ENCODE measurements at places on chromosomes 16 and 17.

- DNase-seq: no peak
Observed at GRCh38 chr16:89507214-89507833, 879 bp upstream of the SPG7 start.

DNA sequence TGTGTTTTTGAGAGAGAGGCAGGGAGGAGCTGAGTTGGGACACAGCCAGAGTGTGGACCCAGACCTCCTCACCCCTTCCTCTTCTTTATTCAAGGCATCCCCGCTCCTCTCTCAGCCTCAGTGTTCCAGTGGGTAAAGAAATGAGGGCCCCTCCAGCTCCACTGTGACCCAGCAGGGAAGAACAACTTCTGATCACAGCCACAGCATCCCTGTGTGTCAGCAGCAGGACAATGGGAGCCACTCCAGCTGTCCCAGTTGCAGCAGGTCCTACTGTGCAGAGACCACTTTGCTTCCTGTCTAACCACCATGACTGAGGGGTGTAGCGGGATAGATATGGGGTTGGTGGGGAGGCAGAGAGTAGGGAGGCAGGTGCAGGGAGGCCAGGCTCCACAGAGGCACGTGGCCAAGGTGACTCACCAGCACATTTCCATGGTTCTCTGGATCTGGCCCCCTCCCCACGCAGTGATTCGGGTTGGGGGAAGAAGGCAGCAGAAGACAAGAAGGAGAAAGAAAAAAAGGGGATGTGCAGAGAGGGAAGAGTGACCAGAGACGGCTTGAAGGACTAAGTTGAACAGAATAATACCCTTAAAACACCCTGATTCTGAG, 24.5 kb downstream of the PIK3R5 start:
- DNase-seq: no peak

DNA sequence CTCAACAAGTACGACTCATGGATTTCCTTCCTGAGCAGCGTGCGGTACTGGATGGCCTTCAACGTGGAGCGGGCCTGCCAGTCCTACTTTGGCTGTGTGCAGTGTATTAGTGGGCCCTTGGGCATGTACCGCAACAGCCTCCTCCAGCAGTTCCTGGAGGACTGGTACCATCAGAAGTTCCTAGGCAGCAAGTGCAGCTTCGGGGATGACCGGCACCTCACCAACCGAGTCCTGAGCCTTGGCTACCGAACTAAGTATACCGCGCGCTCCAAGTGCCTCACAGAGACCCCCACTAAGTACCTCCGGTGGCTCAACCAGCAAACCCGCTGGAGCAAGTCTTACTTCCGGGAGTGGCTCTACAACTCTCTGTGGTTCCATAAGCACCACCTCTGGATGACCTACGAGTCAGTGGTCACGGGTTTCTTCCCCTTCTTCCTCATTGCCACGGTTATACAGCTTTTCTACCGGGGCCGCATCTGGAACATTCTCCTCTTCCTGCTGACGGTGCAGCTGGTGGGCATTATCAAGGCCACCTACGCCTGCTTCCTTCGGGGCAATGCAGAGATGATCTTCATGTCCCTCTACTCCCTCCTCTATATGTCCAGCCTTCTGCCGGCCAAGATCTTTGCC, 9.0 kb downstream of the HAS3 start:
- no peak for DNase-seq

DNA sequence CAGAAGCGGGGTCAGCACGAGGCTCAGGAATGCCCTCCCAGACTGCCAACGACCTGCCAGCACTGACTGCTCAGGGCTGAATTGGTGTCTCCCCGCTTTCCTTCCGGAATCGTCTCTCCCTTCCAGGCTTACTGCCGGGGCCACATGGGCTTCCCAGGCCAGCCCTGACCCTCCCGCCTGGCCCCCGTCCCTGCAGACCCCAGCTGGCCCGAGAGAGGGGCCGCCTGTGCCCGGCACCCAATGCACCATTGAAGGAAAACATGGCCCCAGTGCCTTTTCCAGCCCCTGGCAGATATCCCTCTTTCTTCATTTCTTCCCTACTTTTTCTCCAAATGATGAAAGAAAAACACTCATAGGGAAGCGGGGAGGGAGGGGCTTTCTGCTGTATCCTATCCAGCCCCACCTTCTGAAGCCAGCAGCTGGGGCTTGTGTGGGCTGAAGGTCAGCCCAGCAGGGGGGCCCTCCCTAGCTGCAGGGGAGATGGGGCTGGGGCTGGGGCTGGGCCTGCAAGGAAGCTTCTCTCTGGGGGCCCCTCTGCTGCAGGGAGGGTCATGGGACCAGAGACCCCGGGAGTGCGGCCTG, 25.9 kb downstream of the ZNF469 start:
- DNase-seq: no peak

DNA sequence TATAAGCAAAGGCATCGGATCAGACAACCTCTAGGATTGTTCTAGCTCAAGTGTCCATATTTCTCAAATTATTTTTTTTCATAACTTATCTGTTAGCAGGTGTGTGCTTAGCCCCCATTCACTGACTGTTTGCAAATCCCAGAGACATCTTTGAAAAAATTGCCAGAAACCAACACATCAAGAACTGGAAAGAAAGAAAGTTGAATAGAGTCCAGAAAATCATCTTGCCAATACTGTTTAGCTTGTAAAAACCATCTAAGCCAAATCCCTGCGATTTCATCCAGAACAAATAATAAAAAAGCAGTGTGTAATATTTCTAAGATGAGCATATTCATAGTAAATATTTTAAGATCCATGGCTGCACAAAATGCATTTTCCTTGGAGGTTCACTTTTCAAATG, 64.5 kb downstream of the WSCD1 start:
- no peak for DNase-seq

DNA sequence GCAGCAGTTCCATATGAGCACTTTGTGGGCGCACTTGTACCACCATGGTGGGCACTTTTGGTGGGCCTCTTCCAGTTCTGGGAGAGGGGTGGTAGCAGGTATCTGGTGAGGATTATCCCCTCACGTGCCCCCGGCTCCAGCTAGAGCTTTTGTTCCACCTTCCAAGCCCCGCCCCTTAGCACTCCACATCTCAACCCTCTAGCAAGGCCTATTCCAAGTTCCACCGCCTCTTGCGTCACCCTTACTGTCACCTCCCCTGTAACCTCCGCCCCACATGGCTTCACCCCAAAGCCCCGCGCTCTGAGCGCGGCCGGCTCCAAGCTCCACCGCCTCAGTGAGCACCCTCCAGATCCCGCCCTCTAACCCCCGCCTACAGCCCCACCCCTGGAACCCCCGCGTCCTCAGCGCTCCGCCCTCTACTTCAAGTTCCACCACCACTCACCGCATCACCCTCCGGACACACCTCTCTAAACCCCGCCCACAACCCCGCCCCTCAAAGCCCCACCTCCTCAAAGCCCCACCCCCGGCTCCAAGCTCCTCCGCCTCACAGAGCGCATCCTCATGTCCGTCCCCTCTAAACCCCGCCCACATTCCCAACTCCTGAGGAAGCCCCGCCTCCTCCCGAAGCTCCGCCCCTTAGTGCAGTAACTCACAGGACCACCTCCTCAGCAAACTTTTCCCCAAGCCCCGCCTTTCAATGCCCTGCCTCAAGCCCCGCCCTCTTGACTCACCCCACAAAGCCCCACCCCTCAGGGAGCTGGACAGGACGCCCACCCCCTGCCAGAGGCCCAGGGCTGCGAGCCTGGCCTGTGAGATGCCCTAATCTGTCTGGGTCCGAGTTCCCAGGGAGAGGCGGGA, 11.1 kb downstream of the SCN4A start:
- DNase-seq: peak; percentile 76

DNA sequence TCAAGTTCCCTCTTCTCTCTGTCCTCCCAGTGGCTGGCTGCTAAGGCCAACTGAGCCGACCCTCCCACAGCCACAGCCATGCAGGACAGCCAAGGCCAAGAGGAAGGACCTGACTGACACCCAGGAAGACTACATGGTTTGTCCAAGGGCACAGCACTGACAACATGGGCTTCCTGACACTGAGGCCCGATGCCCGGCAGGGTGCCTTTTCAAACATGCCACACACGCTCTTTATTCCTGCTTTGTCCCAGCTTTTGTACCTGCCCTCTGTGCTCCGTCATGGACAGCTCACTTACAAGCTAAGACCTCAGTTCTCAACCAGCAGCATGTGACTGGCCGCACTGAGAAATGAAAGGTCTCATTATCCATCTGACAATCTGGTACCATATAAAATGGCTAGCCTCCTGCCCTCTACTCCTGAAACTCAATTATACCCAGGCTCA, 45.8 kb downstream of the TEX2 start:
- DNase-seq: no peak

DNA sequence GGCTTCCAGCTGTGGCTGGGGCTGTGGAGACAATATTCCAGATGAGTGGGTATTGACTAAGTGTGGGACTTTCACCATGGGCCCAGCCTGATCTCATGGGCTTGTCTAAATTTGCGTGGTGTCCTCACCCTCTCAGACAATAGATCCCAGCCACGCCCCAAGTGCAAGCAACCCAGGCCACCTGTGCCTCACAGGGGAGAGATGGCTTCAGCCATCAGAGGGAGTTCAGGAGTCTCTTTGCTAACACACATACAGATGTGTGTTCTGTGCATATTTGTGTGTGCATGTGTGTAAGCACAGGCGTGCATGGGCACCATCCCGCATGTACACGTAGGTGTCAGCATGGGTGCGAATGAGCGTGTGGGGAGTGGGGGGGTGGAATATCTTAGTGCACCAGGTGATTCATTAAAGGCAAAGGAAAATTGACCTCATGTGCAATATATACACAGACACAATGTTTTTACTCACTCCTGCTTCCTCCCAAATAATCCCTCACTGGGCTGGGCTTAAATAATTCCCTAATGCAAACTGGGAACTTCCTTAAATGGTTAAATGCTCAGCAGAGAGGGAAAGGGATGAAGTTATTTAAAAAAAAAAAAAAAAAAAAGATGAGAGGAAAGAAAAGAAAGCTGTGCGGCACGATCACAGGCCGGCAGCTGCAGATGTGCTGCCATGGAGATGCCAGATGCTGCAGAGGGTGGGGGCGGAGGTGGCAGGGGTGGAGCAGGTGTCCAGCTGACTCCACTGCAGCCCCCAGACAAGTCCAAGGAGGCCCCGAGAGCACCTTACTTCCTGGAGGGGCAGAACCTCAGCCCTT, 24.0 kb upstream of the CDC42EP4 start:
- DNase-seq: no peak

DNA sequence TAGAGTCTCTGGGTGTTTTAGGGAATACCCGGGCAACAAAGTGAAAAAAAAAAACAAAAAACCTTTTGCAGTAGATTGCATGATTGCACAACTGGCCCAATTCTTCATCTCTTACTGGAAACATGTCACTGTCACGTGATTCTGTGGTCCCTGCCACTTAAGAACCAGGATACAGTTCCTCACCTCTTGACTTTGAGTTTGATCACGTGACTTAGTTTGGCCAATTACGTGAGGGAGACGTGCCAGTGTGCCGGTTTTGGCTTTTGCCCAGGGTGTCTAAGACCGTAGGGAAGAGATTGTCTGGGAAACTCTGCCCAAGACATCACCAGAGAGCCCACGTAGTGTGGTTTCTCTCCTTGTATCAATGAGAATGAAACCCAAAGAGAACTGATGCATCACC, 88.7 kb downstream of the GRIN2A start:
- DNase-seq: no peak

DNA sequence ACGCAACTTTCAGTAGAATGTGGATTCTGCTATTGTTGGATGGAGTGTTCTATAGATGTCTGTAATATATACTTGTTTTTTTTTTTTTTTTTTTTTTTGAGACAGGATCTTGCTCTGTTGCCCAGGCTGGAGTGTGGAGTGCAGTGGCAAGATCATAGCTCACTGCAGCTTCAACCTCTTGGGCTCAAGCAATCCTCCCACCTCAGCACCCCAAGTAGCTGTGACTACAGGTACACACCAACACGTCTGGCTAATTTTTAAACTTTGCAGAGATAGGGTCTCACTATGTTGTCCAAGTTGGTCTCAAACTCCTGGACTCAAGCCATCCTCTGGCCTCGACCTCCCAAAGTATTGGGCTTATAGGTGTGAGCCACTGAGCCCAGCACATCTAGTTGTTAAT, 27.2 kb upstream of the CCL22 start:
- DNase-seq: no peak

DNA sequence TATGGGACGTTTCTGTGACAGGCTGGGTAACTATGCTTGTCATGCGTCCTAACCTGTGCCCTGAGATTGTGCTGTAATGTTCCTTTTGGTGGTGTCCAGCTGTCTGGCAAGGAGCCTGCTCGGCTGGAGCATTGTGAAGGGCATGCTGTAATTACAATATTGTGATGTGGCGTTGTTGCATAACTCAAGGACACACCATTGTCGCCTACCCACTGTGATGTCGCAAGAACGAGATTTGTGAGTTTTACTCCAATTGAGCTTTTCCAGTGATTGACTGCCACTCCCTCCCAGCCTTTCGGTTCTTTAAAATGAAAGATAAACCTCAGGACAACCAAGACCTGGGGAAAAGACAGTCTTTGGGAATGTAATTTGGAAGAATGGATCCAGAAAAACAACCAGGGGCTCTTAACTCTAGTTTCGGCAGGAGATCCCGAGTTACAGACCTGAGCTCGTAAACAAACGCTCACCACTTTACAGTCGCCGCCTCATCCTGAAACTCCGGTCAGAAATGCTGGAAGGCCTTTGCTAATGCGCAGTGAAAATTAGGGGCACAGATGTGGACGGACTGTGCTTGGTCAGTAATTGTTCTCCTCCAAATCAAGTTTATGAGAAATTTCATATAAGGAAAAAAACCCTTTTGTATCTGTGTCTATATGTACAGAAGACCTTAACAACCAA, 1.3 kb downstream of the ZNF750 start:
- DNase-seq: no peak

- peak; percentile 90 for DNase-seq
Observed at GRCh38 chr17:81967533-81968395, 6.8 kb upstream of the NOTUM start.

DNA sequence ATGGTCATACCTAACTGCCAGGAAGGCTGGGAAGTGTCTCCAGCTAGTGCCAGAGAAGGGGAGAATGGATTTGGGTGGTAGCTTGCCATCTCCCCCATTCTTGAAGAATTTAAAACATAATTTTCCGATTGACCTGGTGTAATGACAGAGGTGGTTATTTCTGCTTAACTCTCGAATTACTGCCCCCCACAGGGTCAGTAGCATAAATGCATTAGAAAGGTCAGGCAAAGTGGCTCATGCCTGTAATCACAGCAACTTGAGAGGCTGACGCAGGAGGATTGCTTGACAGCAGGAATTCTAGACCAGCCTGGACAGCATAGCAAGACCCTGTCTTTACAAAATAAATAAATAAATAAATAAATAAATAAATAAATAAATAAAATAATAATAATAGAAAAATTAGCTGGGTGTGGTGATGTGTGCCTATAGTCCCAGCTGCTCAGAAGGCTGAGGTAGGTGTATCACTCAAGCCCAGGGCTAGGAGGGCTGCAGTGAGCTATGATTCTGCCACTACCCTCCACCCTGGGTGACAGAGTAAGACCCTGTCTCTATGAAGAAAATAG, 27.5 kb downstream of the TMC7 start:
- no peak for DNase-seq

Measured in right hindlimb (tissue), 1 donor.